Brain (organoid and tissue), 16 donors: ENCODE measurements at places on chromosomes 5 and 9. TPM values are rescaled to one million over a fixed set of nuclear protein-coding genes. Genes with fewer than 3 reads are reported as not detected.
A peak's percentile ranks its signal among the peaks of the same experiment; 100 is the strongest.

DNA sequence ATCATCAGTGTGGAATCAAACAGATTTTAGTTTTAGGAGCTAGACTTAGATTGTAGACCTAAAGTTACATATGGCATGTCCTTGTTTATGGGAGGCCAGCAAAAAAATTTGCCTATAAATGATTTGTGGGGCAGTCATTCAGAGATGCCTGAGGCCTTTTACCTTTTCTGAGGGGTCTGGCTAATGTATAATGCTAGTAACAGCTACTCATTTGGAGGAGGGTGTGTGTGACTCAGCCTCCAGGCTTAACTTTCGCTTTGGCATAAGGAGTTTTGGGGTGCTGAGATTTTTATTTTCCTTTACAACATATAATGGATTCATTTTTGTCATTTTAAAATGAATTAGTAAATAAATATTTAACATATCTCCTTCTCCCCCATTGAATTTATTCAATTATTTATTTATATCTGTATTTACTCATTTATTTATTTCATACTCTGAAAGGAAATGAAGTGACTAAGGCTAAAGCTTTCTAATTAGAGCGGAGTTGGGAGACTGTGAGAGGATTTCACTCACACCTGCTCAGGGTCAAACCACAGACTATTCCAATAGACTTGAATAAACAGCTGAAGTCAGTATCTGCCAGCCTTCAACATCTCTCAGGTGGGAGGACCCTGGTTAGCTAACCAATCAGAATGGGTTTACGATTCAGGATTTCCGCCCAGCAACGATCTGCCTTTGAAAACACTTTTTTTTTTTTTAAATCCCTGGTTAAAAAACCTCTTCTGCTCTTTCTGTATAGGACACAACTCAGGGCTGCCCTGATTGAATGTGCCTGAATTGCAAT lies 487.5 kb upstream of the SGCD start:
- DNase-seq, result no peak

GRCh38 chr5:131324303-131324702 lies 60.5 kb downstream of the CDC42SE2 start:
- peak; percentile 78 for DNase-seq

DNA sequence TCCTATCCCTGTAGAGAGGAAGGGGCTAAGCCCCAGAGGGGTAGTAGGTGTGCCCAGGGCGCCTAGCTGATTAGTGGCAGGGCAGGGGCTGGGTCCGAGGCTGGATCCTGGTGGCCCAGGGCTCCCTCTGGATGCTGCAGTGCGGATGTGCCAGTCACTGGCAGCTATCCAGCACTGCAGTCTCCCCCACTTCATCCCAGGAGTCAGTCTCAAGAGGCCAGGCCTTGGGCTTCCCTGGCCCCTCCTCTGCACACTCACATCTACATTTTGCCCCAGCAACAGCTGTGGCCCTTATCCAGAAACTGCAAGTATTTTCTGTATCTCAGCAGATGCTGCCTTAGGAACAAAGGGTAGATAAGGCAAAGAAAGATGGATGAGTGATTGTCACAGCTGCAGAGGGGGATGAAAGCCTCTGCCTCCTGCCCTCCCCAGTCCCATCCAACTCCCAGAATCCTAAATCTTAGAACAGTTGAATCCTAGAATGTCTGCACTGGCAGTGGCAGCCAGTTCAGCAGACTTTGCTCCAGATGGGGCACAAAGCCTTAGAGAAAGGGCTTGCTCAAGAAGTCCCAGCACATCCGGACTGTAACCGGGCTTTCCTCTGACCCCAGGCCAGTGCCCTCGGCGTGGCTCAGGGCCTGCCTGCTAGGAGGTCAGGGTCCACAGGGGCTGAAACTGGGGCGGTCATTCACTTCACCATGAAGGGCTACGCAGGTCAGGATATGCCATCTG lies 1.6 kb downstream of the ANXA6 start:
- DNase-seq, result peak; percentile 60

The EPB41L4B gene
- polyA plus RNA-seq, result 13.4 TPM

GRCh38 chr5:156394642-156395305 lies 67.8 kb downstream of the SGCD start:
- peak; percentile 25 for DNase-seq

GRCh38 chr5:105587963-105588662 lies 2025.5 kb upstream of the NUDT12 start:
- DNase-seq, result no peak

GRCh38 chr5:159416438-159416837 lies 86.2 kb upstream of the IL12B start:
- DNase-seq, result no peak

The IFNA21 gene
- not detected for polyA plus RNA-seq

- DNase-seq, result peak; percentile 92
These were observed 74.9 kb upstream of the NIPAL4 start for GRCh38 chr5:157384971-157385709.

- DNase-seq, result no peak
These were observed 42.6 kb downstream of the HACD4 start for GRCh38 chr9:20988671-20989315.
